ENCODE measurements at places on chromosomes 5 and 9.

DNA sequence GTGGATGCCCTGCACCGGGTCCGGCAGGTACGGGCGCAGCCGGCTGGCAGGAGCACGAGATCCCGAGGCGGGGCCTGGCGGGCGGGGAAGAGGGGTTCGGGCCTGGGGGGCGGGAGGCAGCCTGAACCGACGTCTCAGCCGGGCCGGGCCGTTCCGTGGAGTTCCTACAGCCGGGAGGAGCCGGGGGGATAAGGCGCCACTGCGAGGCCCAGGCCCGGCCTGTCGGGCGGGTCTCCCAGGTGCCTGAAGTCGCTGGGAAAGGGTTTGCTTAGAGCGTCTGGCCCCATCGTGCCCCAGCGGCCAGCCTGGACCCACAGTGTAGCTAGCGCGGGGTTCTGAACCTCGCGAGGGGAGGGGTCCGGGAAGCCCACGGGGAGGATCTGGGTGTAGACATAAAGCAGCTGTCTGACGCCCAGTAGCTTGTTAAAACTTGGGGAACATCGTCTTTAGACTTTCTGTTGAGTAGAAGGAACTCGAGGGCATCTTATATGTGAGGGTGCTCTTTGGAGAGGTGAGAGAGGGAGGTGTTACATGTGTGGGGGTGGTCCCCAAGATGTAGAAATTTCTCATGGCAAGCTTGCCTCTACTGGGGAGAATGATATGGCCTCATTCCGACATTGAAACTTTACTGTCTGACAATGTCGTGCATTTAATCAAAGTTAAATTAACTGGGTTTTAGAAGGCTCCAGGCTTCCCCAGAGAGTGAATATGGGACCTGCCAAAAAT is 524 bp downstream of the FUBP3 start:
- no peak for DNase-seq

DNA sequence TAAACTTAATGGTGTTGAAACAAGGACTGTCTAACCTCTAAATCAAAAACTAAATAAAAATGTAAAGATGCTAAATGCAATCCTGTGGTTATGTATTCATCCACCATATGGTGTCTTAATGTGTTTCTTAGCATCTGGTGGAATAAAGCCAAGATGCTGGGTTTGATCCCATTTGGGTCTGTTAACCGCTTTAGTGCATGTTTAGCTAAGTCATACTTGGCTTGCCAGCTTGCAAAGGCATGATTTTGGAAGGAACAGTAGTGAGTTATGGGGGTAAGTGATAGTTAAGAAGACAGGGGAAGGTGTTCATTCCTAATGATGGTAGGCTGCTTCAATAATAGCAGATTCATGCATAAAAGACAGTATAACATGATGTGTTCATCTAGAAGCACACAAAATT is 139.0 kb upstream of the SLC27A6 start:
- DNase-seq, result no peak

- DNase-seq, result no peak
Measured at GRCh38 chr9:68983008-68983411, 30.9 kb downstream of the PRKACG start.

GRCh38 chr9:81314490-81314889 is 374.9 kb downstream of the TLE1 start:
- no peak for DNase-seq

DNA sequence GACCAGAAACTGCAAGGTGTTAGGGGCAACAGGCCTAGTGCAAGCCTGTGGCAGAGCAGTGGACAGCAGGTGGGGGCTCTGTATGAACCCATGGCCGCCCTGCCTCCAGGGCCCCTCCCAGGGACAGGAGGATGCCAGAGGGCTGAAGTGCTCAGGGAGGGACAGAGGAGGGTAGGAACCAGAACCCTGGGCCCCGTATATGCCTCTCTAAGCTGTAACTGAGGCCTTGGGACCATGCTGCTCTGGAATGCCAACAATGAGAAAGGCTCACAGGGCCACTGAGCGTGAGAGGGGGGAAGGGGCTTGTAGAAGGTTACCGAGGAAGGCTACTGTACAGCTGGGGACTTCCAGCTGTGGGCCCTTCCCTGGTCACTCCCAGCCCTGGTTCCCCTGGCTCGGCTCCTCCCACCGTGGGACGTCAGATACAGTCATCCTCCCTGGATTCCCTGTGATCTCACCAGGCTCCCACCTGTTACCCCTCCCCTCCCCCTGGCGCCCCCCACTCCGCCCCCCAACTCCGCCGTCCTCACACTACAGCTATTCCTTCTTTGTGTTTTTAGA is 21.1 kb downstream of the AQP7 start:
- DNase-seq, result no peak

- no peak for DNase-seq
Measured at GRCh38 chr5:89055015-89055694, 172.2 kb upstream of the MEF2C start.

DNA sequence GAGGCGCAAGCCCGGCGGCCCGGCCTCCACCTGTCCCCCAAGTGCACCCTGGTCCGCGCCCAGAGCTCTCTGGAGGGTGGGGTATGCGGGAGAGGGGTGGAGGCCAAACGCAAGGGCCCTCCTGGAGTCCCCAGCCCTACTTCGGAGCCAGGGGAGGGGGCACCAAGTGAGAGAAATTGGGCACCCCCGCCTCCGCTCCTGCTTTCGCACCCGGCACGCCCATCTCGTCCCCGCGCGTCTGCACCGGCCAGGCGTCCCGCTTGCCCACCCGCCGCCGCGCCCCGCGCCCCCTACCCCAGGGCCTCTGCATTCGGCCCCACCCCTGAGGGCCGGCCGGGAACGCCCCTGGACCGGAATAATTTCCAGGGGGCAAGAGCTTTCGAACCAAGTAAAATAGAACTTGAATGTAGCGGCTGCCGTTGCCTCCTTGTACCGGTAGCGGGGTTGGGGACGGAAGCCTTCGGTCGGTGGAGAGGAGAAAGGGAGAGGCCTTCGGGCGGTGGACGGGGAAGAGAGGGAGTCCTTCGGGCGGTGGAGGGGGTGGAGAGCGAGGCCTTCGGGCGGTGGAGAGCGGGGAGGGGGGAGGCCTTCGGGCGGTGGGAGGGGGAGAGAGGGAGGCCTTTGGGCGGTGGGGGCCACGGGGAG is 694 bp upstream of the PHPT1 start:
- DNase-seq, result no peak

GRCh38 chr5:119243888-119244287 is 111.9 kb upstream of the TNFAIP8 start:
- no peak for DNase-seq

GRCh38 chr5:13217636-13218035 is 726.9 kb downstream of the DNAH5 start:
- DNase-seq, result no peak

DNA sequence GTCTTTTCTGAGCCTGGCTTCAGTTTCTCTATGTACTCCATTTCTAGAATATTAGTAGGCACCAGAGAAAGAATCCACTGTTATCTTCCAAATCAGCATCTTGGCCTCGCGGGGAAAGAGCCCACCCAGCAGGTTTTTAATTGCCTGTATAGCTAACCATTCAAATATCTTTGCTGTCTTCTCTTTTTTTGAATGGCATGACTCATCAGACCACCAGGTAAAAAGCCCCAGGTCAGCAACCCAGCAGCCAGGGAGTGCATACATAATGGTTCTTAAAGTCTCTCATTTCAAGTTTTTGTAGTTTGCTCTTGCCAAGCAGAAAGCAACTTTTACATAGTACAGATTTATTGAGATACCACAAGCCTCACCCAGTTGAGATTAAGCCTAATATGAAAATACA is 50.7 kb downstream of the TMEM167A start:
- no peak for DNase-seq

GRCh38 chr9:135079018-135079417 is 8.4 kb upstream of the OLFM1 start:
- no peak for DNase-seq

DNA sequence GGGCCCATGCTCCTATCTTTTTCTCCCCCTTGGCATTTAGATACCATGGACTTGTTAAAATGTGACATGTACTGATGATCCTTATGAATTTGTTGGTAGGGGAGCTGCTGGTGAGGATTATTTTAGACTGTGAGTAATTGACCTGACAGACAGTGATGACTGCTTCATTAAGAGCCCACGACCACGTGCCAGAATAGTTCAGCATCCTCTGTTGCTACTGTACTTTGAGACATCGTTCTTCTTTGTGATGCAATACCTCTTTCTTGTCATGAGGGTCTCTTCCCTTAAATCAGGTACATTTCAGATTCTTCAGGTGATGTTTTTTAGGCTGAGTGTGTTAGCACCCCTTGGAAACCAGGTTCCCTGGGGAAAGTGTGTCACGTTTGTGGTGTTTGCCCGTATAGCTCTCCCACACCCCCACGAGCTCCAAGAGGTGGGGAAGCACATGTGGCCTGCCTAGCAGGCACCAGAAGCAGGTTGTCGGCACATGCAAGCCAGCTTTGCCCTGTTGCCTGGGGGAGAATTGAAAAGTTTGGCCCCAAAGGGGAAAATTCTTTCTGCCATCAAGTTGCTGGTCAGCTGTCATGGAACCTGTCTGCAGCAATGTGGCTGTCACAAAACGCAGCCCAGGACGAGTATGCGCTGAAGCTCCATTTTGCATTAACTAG is 25.1 kb downstream of the QRFP start:
- no peak for DNase-seq

DNA sequence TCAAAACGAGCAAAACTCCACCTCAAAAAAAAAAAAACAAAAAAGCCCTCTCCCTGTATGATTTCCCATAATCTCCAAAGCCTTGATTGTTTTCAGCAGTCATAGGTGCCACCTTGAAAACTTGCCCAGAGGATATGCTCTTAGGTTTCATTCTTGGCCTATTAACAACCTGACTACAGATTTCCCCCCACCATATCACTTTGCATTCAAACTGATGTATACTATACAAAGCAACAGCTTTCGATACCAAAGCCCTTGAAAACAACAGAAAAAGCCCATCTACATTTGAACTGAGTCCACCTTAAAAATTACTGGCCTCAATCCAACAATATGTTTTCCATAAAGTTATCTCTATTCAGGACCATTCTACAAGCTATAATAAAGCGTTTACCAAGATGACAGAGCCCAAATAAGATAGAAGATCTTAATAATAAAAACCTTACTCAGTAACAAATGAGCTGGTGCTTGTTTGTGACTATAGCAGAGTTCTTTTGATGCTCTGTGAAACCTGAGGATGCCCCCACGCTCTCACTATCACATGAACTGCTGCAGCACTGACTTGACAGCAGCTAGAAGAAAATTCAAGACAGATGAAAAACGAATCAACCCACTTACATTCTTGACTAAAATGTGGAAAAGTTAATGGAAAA is 44.4 kb downstream of the FNBP1 start:
- DNase-seq, result no peak

DNA sequence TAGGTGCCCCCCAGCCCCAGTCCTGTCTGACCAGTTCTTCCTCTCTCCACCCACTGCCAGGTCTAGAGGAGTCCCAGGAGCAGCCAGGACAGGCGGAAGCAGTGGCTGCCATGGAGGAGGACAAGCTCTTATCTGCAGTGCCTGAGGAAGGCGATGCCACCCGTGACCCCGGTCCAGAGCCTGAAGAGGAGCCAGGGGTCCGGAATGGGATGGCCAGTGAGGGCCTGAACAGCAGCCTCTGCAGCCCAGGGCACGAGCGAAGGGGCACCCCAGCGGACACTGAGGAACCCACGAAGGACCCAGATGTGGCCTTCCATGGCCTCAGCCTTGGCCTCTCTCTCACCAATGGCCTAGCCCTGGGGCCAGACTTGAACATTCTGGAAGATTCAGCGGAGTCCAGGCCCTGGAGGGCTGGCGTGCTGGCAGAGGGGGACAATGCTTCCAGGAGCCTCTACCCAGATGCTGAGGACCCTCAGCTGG is 13.8 kb downstream of the PSD2 start:
- no peak for DNase-seq

GRCh38 chr5:7391215-7391614 is 4.7 kb upstream of the ADCY2 start:
- DNase-seq, result no peak

DNA sequence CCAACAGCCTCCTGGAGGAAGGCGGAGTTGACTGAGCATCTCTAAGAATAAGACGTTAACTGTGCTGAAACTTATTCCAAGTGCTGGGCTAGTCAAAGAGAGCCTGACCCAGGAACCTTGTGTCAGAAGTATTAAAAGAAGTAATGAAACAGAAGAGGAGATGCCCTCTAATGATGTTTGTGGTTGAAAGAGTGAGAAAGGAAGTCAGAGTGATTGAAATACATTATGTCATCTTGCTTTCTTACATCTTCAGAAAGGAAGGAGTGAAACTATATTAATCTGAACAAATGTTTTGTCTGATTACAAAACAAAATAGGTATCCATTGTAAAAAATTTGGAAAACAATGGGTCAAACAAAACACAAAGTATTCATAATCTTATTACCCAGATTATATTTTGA is 460.7 kb downstream of the NTRK2 start:
- DNase-seq, result no peak

- DNase-seq, result no peak
Measured at GRCh38 chr5:37667846-37668245, 172.0 kb downstream of the GDNF start.

DNA sequence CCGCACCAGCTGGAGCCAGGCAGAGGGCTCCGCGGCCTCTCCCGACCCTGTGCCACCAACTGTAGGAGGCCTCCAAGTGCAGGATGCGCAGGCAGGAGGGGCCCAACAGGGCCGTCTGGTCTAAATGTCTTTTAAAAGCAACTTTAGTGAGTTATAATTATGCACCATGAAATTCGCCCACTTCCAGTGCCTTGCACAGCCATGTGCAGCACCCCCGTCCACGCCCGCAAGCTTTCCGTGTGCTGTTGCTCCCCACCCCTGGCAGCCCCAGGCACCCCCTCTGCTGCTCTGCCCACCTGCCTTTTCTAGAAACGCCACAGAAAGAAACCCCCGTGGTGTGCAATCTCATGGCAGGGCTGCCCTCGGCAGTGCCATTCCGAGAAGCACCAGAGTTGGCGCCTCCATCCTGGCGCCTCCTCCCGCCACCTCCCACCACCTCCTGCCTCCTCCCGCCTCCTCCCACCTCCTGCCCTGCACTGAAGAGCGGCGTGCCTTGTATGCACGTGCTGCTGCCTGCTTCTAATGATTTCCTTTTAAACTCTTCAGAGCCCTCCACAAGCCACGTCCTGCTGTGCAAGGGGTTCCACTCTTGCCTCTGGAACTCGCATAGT is 7.5 kb upstream of the SLC6A18 start:
- no peak for DNase-seq

- DNase-seq, result no peak
Measured at GRCh38 chr5:81971111-81971711, 612 bp upstream of the ATG10 start.

DNA sequence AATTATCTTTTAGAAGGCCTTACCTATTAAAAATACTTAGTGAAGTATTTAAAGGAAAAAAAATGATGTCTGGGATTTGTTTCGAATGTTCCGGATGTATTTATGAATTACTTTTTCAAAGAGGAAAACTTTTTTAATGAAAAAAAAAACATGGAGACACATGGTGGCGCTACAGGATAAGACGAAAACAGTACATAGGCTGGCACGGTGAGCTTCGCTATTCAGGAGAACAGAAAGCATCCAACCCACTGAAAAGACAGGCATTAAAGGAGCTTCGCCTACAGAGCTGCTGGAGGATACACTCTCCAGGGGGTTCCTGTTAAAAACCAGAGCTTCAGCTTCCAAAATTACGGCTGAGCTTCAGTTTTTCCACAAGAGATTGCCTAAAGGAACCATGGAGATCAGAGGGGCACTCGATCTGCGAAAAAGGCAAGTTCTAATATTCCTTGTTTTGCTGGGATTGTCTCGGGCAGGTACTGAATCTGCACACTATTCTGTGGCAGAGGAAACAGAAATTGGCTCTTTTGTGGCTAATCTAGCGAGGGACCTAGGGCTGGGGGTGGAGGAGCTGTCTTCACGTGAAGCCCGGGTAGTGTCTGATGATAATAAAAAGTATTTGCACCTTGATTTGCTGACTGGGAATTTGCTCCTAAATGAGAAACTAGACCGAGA is at the start of gene PCDHB14:
Gene PCDHB14 (plus strand): TSS at position 232 of the 672 bp plus-strand sequence. CDS start 163 bp downstream, at position 395.
- no peak for DNase-seq

GRCh38 chr5:51104556-51104955 is 278.7 kb upstream of the ISL1 start:
- no peak for DNase-seq

Data from stimulated activated CD4-positive, alpha-beta T cell treated with anti-CD3 and anti-CD28 coated beads, Interleukin-12 subunit alpha, Interleukin-12 subunit beta, amount 100 ng/mL, for 24 hours (primary cell).